ENCODE measurements at places on chromosomes 6 and 20.

- no peak for DNase-seq
These were observed 520.0 kb upstream of the HS3ST5 start for GRCh38 chr6:114862819-114863218.

DNA sequence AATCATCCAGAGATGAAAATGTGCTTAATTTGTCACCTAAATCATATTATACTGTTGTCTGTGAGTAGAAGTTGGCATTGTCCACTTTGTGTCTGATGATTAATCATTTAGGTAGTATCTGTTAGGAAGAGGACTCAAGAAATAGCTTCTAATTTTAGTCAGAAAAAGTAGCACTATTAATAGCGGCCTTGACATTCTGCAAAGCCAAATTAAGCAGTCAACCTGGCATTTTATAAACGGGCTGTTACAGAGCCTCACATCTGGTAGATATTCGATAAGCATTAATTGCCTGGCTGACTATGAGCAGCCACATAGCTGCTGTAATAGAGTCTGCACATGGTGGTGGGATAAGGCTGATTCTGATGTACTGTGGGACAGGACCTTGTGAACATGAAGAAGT lies 99.5 kb downstream of the KLHL32 start:
- DNase-seq = no peak

DNA sequence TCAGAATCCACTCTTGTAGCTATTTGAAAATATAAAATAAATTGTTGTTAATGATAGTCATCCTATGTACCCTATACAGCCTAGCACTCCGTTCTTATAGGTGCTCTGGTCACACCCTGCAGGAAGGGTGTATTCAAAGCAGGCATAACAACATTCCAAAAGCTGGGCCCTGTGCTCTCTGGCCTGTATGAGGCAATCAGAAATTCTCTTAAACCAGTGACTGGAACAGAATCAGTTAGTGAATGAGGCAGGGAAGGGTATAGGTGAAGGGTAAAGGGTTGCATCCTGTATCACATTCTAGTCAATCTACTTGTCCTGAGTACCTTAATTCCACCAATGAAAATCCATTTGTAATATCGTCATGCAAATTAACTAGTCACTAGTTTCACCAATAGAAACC lies 154.5 kb upstream of the ZNF217 start:
- no peak for DNase-seq

DNA sequence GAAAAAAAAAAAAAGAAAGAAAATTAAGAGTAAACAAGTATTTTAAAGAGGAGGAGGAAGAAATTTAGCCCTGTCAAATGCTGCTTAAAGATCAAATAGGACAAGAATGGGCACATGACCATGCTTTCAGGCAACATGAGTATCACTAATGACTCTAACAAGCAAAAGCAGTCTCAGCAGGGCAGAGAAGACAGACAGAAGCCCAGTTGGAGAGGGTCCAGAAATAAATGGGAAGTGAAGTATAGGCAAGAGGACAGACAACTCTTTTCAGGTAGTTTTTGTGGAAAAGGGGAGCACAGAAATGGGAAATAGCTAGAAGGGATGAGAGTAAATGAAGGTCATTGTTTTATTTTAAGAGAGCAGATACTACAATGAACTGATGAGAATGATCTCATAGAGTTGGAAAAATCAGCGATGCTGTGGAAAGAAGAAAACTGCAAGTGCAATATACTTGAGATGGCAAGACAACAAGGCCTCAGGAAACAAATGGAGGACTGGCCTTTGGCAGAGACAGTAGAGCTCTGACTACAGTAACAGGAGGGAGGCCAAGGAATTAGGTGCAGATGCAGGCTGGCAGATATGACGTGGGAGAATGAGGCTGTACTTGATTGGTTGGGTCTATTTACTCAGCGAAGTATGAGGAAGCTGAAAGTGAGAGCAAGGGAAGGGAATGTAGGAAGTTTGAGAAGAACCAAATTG lies 40.3 kb downstream of the KIF6 start:
- no peak for DNase-seq

GRCh38 chr6:36581716-36582115 lies 12.4 kb upstream of the SRSF3 start:
- no peak for DNase-seq

- no peak for DNase-seq
These were observed 27.6 kb downstream of the PLAGL2 start for GRCh38 chr20:32179934-32180333.

DNA sequence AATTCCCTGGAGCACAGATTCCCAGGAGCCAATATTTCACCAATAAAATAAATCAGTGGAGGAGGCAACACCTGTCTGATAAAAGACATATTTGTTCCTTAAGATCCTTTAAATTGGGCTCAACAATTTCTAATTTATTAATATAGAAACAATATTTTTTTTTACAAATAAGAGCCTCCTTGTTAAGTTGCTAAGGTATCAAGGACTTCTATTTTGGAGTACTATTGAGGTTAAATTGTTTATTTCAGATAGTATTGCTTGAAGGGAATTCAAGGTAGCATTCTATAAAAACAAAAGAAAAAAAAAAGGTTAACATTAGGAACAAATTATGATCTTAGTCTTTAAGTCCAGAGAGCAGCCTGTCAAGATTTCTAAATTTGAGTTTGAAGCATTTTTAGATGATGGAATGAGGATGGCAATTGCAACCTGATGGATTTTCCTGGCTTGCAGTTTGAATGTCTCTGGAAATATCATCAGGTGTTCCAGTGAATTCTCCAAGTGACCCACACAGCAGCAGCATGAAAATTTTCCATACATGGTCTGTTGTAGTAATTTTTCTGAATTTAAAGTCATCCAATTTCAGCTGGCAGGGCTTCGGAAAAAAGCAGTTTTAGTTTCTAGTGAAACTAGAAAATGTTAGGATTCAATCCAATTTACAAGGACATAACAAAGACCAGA lies 19.3 kb upstream of the NCR2 start:
- no peak for DNase-seq

DNA sequence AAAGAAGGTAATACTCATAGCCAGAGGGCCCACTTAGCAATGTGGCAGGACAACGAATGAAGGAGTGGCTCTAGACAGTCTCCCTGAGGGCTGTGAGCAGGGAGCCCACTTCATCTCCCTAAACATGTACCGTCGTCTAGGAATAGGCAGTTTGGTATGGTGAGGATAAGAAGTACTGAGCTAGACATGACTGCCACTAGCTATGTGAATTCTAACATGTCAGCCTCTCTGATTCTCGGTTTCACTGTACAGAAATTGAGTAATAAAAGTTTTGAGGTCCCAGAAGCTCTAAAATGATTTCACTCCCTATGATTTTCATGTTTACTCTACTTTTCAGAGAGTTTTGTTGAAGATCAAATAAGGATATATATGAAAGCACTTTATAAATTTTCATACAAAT lies 107.1 kb downstream of the AHI1 start:
- DNase-seq = no peak

GRCh38 chr6:82040405-82041221 lies 206.9 kb downstream of the IBTK start:
- DNase-seq = no peak
